T-helper 1 cell (primary cell): ENCODE measurements at places on chromosomes 13 and 19.

- DNase-seq: no peak
Measured at GRCh38 chr19:48283908-48284307, 14.0 kb downstream of the ZNF114 start.

DNA sequence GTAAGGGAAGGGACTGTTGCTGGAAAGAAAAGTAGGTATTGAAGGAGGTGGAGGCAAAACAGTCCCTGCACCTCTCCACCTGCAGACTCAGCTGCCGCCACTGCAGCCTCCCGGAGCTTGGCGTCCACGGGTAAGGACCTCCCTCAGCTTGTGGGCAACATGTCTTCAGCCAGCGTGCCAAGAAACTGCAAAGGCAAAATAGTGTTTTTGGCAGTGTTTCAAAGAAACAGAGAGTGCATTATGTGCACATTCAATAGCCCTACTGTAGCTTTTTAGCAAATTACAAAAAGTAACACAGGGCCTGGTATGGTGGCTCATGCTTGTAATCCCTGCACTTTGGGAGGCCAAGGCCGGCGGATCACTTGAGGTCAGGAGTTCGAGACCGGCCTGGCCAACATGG is 57.4 kb downstream of the ATP11A start:
- DNase-seq: no peak

- no peak for DNase-seq
Measured at GRCh38 chr19:57317503-57317902, 2.8 kb upstream of the ZNF543 start.

DNA sequence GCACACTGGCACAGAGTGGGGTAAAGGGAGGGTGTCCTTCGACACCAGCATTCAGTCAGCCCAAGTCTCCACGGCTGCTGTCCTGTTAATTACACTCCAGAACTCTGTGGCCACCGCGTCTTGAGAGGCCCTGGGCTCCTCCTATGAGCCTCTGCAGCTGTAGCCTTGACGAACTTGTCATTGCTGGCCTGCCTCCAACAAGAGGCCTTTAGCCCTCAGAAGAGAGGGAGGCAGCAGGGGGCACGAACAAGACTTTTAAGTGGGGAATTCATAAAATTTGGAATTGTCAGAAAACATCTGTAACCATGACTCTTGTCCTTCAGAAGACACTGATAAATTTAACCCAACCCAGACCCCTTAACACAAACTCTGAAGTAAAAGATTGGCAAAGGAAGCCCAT is 241.9 kb downstream of the UQCRFS1 start:
- DNase-seq: no peak

GRCh38 chr19:3381701-3382372 is 15.5 kb downstream of the NFIC start:
- DNase-seq: no peak

DNA sequence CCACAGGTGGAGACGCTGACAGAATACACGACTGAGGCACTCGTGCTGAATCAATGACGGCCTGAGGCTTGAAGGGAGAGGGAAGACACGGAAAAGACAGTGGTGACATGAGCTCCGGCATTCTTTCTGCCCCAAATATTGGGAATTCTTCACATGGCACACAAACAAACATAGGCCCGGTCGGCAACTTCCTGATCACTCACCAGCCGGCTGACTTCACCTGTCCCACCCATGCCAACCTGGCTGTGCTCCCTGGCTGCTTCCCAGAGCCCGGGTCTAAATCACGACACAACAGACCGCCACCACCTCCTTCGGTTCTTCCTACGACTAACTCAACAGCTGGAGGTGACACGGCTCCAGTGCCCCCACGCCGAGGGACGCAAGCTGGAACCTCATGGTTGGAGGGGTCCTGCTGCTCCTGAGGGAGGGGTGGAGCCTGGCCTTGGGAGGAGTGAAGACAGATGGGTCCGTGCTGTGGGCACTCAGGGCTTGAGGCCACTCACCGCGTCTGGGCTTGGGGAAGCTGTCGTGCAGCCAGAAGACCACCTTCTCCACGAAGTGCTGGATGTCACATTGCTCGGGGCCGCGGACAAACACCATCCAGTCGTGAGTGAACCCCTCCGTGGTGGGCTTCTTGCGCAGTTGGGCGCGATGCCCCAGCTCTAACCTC is 9.6 kb downstream of the MLLT1 start:
- DNase-seq: no peak

DNA sequence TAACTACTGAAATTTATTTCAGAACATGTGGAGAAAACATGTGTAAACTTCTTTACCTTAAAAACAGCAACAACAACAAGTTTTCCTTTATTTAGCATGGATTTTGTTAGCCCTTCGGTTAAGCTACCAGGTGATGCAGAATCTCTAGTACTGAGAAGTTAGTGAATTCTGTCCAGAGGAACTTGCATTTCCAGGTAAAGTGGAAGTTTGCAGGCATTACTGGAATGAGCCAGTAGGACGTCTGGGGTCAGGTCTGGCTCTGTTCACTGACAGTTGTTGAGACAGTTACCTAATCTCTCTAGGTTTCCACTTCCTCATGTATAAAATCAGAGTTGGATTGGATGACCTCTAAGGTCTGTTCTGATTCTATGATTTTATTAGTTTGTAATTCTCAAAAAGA is 244.3 kb downstream of the OLFM4 start:
- no peak for DNase-seq

GRCh38 chr13:20161951-20162300 is 1.1 kb upstream of the GJA3 start:
- no peak for DNase-seq

DNA sequence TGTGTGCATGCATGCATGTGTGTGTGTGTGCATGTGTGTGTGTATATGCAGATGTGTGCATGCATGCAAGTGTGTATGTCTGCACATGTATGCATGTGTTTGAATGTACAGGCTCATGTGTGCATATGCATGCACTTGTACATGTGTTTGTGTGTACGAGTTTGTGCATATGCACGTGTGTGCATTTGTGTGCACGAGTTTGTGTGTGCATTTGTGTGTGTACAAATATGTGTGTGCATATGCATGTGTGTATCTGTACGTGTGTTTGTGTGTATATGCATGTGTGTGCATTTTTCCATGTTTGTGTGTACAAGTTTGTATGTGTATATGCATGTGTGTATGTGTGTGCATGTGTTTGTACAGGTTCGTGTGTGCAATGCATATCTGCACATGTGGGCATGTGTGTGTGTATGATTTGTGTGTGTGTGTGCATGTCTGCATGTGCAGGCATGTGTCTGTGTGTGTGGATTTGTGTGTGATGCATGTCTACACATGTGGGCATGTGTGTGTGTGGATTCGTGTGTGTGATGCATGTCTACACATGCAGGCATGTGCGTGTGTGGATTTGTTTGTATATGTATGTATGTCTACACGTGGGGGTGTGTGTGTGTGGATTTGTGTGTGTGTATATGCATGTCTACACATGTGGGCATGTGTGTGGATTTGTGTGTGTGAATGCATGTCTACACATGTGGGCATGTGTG is 57.1 kb downstream of the F2RL3 start:
- no peak for DNase-seq

- no peak for DNase-seq
Measured at GRCh38 chr13:35481777-35482176, 5.3 kb upstream of the MAB21L1 start.

DNA sequence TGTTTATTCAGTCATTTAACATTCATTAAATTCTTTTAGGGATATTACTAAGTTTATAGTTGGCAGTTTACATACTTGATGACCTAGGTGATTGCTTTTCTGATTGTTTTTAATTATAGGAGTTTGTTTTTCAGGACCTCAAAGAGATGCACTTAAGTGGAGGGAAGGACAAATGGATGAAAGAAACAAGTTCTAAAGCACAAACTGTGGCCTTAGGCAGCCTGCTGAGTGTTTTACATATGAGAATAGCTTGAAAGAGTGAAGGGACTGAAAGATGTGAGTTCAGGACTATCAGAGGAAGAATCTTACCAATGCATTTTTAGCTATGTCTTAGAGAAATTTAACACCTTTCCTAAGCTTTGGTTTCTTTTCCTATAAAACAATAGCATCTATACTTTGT is 402.6 kb downstream of the KLF12 start:
- DNase-seq: no peak

- DNase-seq: no peak
Measured at GRCh38 chr13:21347753-21348318, 111.3 kb downstream of the ZDHHC20 start.

- no peak for DNase-seq
Measured at GRCh38 chr13:112655913-112656312, 33.9 kb upstream of the ATP11A start.

DNA sequence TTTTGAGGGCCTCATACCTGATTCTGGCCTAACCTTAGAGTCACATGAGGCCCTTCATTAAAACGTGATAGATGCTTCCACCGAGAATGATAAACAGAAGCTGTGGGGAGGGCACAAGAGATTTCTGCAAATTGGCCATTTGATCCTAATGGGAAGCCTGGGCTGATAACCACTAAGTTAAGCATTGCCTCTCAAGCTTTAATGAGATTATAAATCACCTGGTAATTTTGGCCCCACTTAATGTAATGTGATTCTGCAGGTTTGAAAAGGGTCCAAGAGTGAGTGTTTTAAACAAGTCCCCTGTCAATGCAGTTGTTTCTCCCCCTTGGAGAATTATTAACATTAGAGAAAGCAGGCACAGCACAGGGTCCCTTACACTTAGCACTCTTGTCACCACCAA is 42.0 kb downstream of the ZNF486 start:
- no peak for DNase-seq

DNA sequence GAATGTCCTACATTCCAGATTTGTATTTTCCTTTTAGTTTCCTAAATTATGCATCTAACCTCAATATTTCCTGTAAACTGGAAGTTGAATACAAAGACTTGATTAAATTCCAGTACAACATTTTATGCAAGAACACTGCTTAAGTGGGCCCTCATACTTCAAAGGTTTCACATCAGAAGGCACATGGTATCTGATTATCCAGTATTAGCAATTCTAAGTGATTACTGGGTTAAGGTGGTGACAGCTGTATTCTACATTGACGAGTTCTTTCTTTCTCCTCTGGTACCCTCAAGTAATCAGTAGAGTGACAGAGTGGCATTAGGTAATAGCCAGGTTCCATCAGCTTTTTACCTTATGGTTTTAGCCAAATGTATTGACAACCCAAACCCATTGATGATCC is 18.3 kb downstream of the BIVM start:
- no peak for DNase-seq

GRCh38 chr19:34838753-34839431 is 65.9 kb upstream of the ZNF599 start:
- DNase-seq: no peak

DNA sequence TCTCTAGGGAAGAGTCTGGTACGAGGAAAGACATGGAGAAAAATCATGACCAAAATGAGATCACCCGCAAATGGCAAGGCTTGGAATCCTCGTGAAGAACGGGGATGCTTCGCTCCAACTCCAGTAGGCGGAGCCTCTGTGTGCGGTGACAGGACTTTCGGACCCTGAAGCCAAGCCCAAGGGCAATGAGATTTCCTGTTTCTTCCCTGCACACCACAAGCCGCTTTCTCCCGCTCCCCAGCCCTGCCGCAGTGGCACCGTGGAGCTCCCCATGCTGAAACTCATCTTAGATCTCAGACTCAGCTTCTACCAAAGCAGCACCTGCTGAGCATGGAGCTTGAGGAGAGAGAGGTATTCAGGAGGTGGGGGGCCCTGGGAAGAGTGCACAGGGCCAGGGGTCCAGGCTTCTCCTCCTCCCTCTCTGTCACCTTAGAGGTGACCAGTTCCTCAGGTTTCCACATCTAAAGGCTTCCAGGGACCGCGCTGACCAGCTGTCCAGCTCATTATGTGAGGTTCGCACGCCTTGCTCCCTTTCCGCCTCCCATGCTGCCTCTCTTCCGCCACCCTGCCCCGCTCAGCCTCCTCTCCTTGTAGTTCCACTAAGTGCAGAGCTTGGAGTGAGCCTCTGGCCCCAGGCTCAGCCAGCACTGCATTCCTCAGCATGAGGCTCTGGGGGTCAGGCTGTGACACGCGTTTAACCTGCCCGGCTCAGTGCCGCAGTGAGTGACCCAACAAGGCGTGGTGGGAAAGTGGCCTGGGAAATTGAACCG is 153.8 kb upstream of the SOX1 start:
- DNase-seq: no peak

- DNase-seq: no peak
Measured at GRCh38 chr19:27775395-27775794, 1437.6 kb downstream of the UQCRFS1 start.

DNA sequence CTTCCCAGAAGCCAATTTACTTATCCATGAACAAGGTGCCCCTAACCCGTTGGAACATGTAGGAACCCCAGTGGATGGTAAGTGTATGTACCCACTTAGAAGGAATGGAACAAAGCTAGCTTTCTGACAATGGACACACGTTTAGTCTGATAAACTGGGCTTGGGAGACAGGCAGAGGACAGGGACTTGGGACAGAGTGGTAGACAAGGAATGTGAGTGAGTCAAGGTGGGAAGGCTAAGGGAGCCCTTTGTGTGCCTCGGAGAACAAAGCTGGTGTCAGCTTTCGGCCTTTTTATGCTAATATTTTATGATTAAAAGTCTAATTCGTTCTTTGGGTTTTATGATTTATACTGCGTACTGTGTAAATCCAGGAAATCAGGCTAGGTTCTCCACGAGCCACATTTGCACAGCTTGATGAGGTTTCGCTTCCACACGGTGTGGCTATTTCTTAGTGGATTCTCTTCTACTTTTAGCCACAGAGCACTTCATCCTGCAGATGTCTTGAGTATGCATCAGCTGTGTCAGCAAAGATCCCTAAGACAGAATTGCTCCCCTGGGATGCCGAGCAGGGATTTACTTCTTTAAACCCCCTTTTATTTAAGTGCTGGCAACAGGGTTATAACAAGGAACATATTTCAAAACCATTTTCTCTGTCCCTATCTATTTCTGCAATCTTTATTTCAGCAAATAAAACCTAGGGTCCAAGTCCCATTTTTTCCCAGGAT is 258.5 kb downstream of the DLEU7 start:
- DNase-seq: no peak

- no peak for DNase-seq
Measured at GRCh38 chr19:33756177-33756576, 40.5 kb upstream of the KCTD15 start.

DNA sequence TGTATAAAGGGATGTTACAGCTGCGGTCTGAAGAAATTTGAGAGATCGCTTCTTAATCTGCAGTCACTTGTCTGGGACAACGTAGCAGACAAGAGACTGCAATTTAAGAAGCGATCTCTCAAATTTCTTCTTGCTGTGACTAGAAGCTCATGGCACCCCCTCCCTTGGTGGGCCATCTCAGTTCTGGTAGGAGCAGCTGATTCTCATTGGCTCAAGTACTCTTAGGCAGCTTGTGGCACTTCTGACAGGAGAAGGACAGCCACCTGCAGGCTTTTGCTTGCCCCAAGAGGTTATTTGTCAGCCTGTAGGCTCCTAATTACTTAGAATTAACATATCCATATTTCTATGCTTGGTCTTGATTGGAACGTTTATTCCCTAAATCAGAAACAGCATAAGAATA is 503.0 kb downstream of the DCT start:
- DNase-seq: no peak
